Left renal pelvis (tissue), 4 donors: ENCODE measurements at places on chromosomes 4 and X. TPM values are rescaled to one million over a fixed set of nuclear protein-coding genes. Genes with fewer than 3 reads are reported as not detected.

The CLDN34 gene
- polyA plus RNA-seq, result not detected

The HELT gene
- polyA plus RNA-seq, result not detected

The CFAP99 gene
- polyA plus RNA-seq, result 0.70 TPM

The GPM6B gene
- 21.1 TPM for polyA plus RNA-seq

The TEX13C gene
- not detected for polyA plus RNA-seq

The SMIM31 gene
- polyA plus RNA-seq, result 0.14 TPM

The PNCK gene
- polyA plus RNA-seq, result 6.3 TPM

The RASL11B gene
- 36.3 TPM for polyA plus RNA-seq

The CLCN4 gene
- polyA plus RNA-seq, result 5.6 TPM

The L1CAM gene
- 42.3 TPM for polyA plus RNA-seq

The TMEM165 gene
- 94.2 TPM for polyA plus RNA-seq

The RAB39B gene
- polyA plus RNA-seq, result 3.0 TPM

The PPARGC1A gene
- 26.7 TPM for polyA plus RNA-seq

- no peak for DNase-seq
Measured at GRCh38 chrX:129540722-129541184, 694 bp downstream of the OCRL start.

- DNase-seq, result no peak
Measured at GRCh38 chr4:127240764-127241105, 392.0 kb upstream of the INTU start.

DNA sequence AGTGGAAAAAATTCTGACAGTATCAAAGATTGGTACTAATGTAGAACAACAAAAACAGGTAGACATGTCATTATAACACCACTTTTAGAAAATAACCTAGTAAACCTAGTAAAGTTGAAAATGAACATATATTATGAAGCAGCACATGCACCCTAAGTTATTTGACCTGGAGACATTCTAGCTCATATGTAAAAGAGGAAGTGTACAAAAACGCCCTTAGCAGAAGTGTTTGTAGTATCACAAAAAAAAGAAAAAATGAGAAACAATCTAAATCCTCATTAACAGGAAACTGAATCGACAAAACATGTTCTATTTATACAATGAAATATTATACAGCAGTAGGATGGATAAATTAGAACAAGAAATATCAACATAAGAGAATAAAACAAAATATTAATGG, 318.9 kb upstream of the PPP1R2C start:
- DNase-seq, result no peak

GRCh38 chr4:6023731-6024130, 5.5 kb upstream of the C4orf50 start:
- DNase-seq, result no peak

DNA sequence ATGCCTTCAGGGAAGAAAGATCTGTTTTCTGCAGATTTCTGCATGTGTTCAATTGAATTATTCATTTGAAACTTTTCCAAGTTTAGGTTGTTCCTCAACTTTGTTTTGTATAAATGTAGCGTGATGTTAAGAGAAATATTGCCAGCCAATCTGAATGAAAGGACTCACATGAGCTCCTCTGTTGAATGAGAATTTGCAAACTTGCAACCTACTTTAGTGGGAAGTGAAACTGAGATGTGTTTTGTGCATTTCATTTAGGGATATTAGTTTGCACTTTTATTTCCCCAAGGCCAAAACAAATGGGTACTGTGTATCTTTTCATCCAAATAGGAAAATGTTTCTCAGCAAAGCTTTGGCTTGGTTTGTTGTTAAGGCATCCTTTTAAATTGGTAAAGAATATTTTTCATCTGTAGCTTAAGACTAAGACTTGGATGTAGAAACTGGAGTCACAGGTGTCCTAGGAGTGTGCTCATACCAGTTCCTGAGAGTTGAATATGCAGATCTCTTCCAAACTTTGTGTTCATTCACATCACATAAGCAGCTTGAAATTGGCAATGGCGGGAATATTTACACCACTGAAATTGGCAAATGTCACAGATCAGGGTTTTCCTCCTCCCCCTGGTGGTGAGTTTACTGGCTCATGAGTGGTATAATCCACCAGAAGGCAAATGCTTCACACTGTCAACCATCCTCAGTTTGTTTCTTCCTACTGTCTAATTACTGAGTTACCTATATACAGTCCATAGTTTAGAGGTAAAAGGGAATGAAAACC, 193.6 kb upstream of the BANK1 start:
- no peak for DNase-seq

DNA sequence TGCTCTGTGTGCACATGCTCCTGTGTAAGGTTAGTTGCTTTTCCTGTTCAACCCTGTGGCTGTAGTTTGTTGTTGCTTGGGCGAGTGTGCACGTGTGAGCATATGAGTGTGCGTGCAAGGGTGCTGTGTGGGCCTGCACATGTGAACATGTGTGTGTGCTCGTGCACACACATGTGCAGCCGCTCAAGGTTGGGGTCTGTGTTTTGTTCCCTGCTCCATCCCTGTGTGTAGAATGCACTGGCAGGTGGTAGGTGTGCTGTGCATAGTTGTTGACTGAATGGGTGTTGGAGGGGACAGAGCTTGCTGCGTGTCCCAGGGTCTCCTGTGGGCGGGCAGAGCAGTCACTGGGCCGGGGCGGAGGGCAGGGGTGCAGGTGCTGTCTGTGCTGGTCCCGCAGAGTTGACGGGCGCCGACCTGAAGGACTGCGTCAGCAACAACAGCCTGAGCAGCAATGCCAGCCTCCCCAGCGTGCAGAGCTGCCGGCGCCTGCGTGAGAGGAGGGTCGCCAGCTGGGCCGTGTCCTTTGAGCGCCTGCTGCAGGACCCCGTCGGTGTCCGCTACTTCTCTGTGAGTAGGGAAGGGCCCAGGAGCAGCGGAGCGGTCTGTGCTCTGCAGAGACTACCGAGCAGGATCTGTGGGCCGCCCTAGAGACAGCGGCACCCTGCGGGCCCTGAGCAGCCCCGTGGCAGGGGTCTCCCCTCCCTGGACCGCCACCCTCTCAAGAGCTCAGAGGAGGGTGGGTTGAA, 27.9 kb upstream of the HGFAC start:
- no peak for DNase-seq

GRCh38 chrX:133542476-133542875, 127.2 kb upstream of the GPC4 start:
- no peak for DNase-seq

- no peak for DNase-seq
Measured at GRCh38 chr4:143421609-143422008, 84.9 kb downstream of the GAB1 start.

- DNase-seq, result no peak
Measured at GRCh38 chrX:84340968-84341367, 153.0 kb upstream of the RPS6KA6 start.

- DNase-seq, result no peak
Measured at GRCh38 chrX:2183193-2183725, 317.5 kb downstream of the DHRSX start.

DNA sequence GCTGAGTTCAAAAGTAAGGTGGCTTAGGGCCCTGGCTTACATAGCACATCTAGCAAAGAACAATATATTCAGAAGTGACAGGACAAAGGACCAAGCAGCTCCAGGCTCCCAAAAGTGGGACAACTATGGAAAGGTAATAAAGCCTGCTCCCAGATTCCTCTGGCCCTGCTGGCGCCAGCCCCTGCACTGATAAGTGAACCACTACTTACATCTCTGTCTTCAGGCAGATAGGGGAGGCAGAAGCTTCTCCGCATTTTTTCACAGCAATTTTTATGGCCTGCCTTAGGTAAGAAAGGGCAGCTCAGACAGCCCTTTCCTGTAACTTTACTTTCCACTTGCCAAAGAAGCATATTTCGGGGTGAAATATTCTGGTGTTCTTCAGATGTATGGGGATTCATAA, 83.9 kb downstream of the MTNR1A start:
- no peak for DNase-seq

- no peak for DNase-seq
Measured at GRCh38 chr4:165656399-165656798, 216.6 kb upstream of the TLL1 start.

DNA sequence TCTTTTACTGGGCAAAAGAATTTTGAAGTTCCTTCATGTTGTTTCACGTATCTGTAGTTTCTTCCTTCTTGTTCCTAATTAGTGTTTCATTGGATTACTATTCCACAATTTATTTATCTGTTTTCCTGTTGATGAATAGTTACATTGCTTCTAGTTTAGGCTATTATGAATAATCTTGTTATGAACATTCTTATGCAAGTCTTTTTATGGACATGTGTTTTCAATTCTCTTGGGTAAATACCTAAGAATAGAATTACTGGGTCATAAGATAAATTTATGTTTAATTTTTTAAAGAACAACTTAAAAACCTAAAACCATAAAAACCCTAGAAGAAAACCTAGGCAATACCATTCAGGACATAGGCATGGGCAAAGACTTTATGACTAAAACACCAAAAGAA, 70.9 kb upstream of the RXFP1 start:
- no peak for DNase-seq

GRCh38 chr4:38114386-38115150, 154.4 kb downstream of the PTTG2 start:
- DNase-seq, result no peak

- no peak for DNase-seq
Measured at GRCh38 chr4:182494103-182494502, 250.9 kb downstream of the TENM3 start.

GRCh38 chrX:39409246-39409917, 608.1 kb downstream of the MID1IP1 start:
- no peak for DNase-seq

DNA sequence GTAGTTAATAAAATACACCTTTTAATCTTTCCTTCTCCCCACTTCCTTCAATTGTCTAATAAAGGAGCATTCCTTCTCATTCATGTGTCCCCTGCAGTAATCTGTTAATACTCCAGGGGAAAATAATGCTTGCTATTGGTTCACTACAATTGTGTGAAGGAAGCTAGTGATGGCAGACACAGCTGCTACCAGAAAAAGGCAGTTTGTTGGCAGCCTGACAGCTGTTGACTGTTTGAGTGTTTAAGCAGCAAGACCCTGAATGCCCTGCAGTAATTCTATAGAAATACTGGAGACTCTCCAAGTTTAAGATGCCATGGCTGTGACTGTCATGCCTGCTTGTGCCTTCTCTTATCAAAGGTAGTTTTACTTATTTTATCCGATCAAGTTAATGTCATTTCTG, 359.5 kb downstream of the C4orf33 start:
- DNase-seq, result no peak

DNA sequence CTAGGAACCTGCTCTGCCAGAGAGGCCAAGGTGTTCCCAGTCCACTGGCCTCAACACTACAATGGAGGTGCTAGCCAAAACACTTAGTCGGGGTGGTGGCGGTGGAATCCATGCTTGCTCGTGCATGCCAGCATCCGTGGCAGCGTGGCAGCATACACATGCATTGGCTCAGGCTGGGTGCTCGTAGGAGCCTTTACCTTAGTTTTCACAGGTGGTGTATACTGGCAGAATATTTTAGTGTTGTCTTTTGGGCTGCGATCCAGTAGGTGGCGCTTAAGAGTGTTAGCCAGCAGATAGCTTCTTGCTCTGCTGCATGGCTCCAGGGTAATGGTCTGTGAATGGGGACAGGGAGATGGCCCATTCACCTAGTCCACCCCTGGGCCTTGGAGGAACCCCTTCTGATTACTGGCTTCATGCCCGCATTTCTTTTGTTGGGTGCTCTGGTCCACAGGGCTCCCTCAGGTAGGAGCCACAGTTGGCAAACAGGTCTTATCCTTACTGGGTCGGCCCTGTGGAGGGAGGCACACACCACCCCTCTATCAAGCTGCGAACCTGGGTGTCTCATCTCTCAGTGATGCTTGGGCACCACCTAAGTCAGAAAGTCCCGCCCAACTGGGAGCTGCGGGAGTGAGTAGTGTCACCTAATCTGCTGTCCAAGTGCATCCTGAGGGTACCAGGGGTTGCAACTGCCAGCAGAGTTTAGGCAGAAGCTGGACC, 40.0 kb downstream of the RIPPLY1 start:
- DNase-seq, result no peak

- DNase-seq, result no peak
Measured at GRCh38 chrX:130071611-130072344, 38.5 kb downstream of the ELF4 start.

GRCh38 chrX:112768563-112768962, 72.1 kb downstream of the AMOT start:
- no peak for DNase-seq

DNA sequence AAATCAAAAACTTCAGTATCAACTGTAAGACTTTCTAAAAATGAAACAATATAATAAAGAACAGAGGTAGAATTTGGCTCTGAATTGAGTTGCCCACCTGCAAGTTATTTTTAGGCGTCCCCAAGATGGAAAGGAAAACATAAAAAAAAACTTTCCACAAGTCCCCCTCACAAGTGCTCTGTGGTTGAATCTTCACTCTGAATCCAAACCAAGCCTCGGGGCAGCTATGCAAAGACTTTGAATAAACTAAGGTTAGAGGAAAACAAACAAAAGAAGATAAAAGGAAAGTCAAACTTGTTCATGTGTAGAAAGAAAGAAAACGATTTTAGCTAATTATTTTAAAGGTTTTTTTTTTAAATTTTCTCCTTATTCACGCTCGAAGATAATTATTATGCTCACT, 372.4 kb upstream of the SLIT2 start:
- DNase-seq, result no peak

DNA sequence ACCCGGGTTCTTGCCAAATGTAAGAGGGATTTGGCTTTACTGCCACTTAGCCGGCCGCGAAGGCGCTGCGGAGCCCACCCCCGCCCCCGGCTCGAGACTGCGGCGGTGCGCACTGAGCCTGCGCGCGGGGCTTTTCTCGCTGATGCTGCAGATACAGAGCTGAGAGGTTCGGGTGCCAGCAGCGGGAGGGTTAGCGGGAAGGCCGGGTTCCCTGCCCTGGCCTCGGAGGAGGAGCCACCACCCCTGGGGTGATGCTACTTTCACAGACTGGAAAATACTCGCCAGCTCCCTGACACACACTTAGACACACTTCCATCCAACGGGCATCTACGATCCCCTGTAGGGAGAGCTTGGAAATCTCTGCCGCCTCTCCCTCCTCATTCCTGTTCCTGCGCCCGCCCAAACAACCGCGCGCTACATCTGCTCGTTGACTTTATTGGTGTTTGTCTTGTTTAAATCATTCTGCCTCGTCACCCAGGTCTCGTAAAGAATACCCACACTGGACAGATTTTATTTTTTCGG, 2.1 kb upstream of the PCDH7 start:
- peak; percentile 33 for DNase-seq
